B cell (primary cell): ENCODE measurements at places on chromosomes 16 and 17. TPM values are rescaled to one million over a fixed set of nuclear protein-coding genes. Genes with fewer than 3 reads are reported as not detected.

- H3K4me1 ChIP-seq, result no peaks in the 10 kb centered on the region
- DNase-seq, result no peak
- H3K4me3 ChIP-seq, result no peak overlapping the region
- H3K27me3 ChIP-seq, result no peaks in the 10 kb centered on the region
Observed at GRCh38 chr16:72313903-72314302, 141.9 kb upstream of the PMFBP1 start.

Gene BRICD5
- total RNA-seq, result 13.1 and 18.3 TPM in 2 replicates

DNA sequence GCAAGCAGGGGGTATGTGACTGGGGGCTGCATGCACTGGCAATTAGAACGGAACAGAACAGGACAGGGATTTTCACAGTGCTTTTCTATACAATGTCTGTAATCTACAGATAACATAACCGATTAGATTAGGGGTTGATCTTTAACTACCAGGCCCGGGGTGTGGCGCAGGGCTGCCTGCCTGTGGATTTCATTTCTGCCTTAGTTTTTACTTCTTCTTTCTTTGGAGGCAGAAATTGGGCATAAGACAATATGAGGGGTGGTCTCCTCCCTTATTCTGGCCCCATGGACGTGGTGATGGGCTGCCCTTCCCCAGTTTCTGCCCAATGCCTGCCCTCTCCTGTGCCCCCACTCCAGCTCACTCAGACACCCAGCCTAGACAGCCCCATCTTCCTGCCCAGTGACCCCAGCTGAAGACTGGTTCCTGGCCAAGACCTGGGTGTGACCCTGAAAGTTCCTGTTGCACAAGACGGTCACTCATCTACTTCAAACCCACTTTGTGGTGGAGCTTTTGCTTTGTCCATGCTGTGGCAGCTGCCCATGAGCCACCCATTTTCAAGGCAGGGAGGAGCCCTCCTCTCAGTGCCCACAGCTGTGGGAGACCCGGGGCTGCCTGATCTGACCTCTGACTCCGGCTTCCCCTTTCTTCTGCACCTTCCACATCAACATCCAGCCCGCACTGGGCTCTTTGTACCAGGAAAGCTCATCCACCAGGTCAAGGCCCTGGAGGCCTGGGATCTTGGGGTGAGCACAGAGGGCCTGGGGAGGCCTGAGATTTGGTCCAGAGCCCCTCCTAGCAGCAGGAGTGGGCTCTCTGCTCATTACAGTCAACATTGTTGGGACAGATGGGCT lies 18.6 kb downstream of the ALOX12B start:
- DNase-seq, result no peak
- peaks cover 19% of the 10 kb centered on the region for H3K4me1 ChIP-seq
- H3K4me3 ChIP-seq, result no peak overlapping the region
- H3K27me3 ChIP-seq, result peaks cover 52% of the 10 kb centered on the region
- H3K36me3 ChIP-seq, result no peaks in the 10 kb centered on the region

- H3K4me3 ChIP-seq, result peak within 1 kb of the TSS; percentile 57
- no peak within 1 kb of the TSS for H3K27ac ChIP-seq
- peaks cover 42% of the 10 kb centered on the region for H3K27me3 ChIP-seq
- peaks cover 25% of the 10 kb centered on the region for H3K4me1 ChIP-seq
Observed at GRCh38 chr17:41734139-41734948, at the start of gene HAP1. HAP1 (minus strand) TSS chr17:41734643; CDS start chr17:41734634, 9 bp downstream.

DNA sequence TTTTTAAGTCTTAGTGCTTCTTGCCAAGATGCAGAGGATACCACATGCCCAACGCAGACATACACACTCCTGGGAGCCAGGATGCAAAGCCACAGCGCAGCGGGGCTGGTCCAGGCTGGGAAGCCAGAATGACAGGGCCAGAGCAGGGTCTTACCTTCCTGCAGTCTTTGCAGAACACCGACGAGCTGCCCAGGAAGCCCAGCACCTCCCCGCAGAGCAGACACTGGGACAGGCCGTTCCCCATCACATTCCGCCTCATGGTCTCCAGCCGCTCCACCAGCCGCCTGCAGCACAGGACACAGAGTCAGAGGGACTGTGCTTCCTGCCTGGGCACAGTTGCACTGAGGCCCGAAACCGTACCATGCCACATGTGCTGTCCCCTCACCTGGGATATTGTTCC lies 33.3 kb downstream of the RPH3AL start:
- no peaks in the 10 kb centered on the region for H3K4me1 ChIP-seq
- no peak for DNase-seq
- H3K4me3 ChIP-seq, result no peak overlapping the region
- H3K27ac ChIP-seq, result no peak overlapping the region
- H3K36me3 ChIP-seq, result no peaks in the 10 kb centered on the region
- no peaks in the 10 kb centered on the region for H3K27me3 ChIP-seq
